ENCODE measurements at places on chromosomes 13 and 19.

GRCh38 chr19:40633207-40633606 lies 32.0 kb downstream of the LTBP4 start:
- no peak for DNase-seq

GRCh38 chr13:108828086-108828815 lies 198.8 kb downstream of the MYO16 start:
- no peak for DNase-seq

DNA sequence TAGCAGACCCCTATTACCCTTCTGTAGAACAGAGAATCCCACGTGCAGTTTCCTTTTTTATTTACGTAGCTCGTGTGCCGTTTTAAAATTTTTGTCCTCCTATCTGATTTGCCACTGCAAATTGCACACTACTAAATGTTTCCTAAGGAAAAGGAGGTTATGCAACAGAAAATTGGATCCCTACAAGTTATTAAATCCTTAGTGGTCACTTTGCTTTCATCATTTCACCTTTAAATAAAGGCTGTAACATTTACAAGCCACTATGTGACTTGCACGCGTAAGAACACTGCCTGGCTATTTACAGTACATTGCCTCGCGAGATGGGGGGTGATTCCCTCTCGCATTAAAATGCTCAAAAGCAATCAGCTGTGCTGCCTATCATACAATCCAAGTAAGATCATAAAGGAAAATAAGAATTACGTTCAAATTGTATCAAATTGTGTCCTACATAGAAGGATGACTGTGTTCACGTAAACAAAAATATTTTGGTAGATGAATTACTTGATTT lies 525.6 kb downstream of the SUCLA2 start:
- DNase-seq = no peak

DNA sequence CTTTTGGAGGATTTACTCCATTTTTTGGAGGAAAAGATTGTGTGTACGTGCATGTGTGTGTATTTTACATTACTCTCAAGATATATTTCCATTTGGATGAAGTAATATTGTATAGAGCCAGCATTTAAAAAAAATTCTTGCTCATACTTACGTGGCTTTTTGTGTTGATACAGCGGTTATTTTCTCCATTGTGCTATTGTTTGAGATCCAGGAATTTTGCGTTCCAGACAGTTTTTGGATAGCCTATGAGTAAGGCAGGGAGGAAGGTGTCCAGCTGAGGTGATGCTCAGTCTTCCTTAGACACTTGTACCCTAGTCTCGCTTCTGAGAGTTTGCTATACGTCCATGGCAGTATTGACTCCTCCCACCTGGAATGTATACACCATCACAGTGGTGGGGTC lies 92.2 kb upstream of the ARHGEF7 start:
- no peak for DNase-seq

GRCh38 chr13:99132295-99132835 lies 68.3 kb upstream of the UBAC2 start:
- no peak for DNase-seq

- no peak for DNase-seq
Observed at GRCh38 chr19:44685877-44686276, 13.1 kb upstream of the CEACAM16 start.

DNA sequence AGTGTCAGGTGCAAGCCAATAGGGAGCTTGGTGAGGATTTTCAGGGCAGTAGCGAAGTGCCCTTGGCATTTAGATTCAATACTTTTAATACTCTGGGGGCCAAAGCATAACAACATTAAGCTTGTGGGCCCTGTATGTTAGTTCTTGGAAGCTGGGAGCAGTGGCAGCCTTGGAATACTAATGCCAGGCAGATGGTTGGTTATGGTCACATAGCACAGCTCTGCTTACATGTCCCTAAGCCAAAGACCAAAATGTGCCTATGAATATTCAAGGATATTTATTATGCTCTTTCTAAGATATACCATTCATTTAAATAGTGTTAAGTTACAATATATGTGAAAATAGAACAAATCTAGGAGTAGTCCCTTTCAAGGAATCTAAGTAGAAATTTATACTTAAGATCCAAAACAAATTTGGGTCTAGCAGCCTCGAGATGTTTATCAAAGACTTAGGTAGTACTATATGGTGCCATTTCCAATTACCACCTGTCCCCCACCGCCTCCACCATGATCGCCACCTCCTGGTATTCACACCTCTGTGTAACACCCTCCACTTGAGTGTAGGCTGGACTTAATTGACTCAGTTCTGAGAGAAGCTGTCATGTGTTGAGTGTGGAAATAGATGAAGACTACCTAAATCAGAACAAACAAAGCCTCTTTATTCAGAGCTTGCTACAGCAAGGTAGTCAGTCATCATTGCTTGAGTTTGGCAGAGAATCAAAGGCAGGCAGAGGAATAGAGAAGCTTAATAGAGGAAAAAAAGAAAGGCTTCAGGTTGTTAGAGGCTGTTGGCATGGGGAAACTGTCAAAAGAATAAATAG lies 261.0 kb downstream of the GPC5 start:
- DNase-seq = no peak

DNA sequence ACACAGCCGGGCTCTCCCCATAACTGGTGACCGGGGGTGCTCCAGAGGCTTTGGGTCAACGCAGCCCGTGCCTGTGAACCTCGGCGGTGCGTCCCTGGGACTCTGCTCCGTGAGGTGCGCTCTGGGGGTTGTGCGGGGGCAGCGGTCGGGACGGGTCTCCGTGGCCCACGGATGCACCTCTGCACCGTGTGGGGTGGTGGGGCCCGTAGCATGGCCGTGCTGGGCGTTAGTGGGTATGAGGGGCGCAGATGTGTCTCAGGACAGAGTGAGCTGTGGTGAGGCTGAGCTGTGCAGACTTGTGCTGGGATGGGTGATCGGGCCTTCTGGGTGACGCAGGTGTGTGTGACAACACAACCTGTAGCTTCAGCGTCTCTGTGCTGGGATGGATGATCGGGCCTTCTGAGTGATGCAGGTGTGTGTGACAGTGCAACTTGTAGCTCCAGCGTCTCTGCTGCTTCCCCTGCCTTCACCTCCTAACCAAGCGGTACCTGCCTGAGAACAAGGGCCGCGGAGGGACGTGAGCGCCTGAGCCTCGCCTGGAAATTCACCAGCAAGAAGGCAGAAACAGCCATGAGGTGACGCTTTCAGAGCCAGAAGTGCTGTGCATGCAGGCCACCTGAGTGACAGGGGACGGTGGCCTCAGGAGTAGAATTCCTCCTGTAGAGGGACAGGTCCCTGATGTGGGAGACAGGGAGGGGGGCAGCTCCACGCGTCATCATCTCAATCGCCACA lies 599 bp downstream of the ZNF331 start:
- peak; percentile 18 for DNase-seq

GRCh38 chr19:17576758-17577456 lies 21.5 kb downstream of the COLGALT1 start:
- DNase-seq = peak; percentile 78

- peak; percentile 20 for DNase-seq
Observed at GRCh38 chr19:10402441-10403038, 802 bp downstream of the CDC37 start.

- DNase-seq = no peak
Observed at GRCh38 chr19:10144361-10144760, 24.7 kb upstream of the EIF3G start.

DNA sequence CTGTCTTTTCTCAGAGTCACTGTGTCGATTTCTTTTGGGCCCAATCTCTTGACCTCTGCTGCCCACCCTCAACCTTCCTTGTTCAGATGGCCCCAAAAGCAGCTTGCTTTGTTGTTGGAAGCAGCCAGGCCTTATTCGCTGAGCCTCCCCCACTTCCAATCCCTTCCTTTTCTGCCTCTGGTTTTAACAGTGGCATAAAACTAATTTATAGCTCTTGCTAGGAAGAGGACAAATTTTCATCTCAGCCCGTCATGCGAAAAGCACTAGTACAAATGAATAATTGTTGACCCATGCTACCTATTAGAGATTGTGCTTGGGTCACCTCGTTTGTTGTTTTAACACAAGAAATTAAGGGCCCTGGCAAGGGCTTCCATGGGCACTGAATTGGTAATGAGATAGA lies 51.1 kb downstream of the SIAH3 start:
- DNase-seq = no peak

DNA sequence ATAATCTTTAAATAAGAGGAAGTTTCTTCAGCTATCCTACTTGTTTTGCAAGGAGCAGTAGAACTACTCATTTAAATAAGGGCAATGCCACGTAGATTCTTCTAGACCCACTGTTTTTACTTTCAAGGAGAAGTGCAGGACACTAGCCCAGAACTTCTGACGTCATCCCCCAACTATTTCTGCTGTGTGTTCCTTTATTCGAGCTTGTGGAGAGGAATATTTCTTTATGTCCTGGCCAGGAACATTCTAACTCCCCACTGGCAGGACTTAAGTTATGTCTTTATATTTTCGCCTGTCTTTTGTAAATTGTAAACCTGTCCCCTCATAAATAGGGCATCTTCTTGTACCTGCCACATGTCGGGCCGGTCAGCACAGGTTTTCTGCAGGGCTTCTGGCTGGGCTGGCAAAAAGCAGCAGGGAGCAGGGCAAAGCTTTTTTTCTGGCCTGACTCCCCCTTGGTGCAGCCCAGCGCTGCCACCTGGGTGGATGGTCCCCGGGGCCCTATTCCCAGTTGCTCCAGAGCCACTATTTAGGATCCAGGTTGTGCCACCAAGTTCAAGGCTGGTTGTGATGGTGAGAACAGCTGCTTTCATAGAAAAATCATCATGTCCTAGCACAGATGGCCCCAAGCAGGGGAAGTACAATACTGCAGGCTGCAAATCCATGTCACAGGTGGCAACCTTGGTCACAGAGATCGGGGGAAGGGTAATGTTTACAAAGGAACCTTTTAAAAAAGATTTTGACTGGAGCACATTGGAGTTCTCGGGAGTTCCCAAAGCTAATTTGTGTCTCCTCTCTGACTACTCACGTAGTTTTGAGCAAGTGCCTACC lies 1.8 kb downstream of the MBNL2 start:
- DNase-seq = peak; percentile 85

DNA sequence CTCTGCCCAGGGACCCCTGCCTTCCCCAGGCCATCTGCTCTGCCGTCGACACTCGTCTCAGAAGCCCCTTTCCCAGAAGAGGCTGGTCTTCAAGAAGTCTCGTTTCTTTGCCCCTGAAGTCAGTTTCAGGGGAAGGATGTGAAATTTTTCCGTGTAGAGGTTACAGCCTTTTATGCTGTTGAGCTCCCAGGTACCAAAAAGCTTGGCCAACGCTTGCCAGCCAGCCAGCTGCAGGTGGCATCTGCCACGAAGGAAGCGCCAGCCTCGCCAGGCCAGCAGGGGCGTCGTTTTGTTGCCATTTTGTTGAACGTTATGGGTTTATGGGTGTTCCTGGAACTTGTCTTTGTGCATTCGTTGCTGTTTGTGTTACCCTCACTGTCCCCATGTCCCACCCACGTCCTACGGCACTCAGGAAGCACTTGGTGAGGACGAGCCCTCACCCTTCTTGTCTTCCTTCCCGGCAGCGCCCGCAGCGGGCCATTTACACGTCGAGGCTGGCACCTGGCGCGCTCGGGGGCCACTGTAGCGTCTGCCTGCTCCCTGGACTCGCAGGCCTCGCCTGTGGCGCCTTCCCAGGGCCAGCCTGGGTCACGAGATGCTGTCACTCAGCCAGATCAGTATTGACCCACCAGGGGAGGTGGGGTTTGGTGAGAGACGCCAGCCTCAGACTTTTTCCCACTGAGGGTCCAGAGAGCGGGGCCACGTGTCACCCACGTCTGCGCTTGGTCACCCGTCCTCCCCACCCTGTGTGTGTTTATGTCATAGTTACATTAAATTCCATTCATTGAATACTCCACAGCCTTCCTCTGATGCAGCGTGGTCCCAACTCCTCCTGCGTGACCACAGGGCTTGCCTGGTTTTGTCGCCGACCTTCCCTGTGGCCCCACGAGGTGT lies 37.1 kb downstream of the AP1M1 start:
- no peak for DNase-seq

- no peak for DNase-seq
Observed at GRCh38 chr19:5263615-5264014, 77.0 kb downstream of the PTPRS start.

DNA sequence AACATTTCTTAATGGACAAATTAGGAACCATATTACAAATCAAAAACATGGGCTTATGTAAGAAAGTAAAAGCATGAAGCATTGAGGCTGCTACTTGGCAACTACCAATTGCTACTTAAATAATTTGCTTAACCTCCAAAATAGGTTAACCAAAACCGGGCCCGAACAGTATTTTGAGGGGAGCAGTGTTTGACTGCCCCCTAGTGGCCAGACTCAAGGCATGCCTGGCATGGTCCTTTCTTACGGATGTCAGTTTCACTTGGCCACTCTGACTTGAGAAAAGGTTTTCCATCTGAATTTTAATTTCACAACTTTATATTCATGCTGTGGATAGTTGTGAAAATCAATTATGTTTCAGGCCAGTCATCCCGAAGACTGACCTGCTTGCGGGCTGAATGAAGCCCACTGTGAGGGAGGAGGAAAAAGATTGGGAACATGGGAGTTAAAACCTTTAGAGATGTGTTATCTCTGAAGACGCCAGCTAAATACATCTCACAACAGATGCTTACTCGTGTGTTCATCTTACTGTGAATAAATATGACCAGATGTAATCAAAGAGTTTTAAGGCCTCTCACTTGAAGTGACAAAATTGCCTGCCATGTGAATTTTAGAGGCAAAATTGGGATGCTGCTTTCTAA lies 2.9 kb downstream of the RXFP2 start:
- peak; percentile 67 for DNase-seq

DNA sequence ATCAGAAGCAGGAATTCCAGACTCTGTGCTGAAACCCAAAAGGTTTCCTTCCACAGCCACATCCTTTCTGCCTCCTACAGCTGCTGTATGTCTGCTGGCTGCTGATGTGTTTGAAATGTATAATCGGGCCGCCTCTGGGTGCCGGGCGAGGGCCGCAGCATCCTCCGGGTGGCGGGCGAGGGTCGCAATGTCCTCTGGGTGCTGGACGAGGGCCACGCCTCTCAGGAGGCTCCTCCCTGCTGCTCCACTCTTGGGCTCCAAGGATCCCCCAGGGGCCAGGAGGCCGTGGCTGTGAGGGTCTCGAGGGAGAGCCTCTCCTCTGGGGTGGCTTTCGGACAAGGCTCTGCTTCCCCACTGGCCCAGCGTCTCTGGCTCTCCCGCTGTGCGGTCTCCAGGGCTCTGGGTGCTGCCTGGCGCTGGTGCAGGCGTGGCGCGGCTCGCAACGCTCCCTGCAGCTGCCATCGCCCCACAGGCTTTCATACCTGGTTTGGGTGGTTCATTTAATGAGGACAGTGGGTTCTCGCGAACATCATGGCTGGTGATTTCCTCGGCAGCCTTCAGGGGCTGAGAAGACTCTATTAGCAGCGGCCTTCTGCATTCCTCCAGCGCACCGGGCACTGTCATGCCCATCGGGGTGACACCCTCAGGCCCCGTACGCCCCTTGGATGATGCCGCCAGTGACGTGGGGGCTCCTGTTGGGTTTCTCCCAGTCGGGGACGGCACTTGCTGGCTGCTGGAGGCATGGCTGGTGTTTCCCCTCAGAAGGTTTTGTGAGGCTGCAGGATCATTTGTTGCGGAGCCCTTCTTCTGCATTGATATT lies 41.8 kb upstream of the GRTP1 start:
- no peak for DNase-seq

- DNase-seq = peak; percentile 43
Observed at GRCh38 chr19:39765091-39766076, 13.3 kb upstream of the LEUTX start.
